ENCODE measurements at places on chromosomes 16 and 17. TPM values are rescaled to one million over a fixed set of nuclear protein-coding genes. Genes with fewer than 3 reads are reported as not detected.
A peak's percentile ranks its signal among the peaks of the same experiment; 100 is the strongest.

- no peaks in the 10 kb centered on the region for H3K36me3 ChIP-seq
- DNase-seq, result no peak
- H3K27ac ChIP-seq, result peak overlapping the region; percentile 86
- no peak overlapping the region for H3K4me3 ChIP-seq
- no peaks in the 10 kb centered on the region for H3K27me3 ChIP-seq
Observed at GRCh38 chr16:19130385-19130784, 16.6 kb downstream of the ITPRIPL2 start.

DNA sequence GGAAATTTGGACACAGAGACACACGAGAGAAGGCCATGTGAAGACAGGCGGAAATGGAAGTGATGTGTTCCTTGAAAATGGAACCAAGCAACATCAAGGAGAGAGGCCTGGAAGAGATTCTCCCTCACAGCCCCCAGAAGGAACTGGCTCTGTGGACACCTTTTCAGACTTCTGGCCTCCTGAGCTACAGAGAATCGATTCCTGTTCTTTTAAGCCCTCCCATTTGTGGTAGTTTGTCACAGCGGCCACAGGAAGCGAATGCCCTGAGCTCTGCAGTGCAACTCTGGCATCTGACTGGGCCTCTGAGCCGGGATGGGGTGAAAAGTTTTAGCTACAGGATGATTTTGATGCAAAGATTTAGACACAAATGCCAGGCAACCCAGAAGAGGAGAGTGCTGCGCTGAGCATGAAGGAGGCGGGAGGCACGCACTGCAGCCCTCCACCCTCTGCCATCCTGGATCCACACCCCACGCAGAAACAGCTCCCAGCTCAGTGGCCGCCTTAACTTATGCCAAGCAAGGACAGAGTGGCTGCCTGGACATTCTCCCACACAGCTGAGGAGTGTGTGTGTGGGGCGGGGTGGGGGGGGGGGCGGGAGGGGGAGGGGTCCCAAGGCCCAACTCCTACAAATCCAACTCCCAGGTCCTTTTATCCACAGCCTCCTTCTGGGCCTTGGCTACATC lies 2.2 kb downstream of the TIMP2 start:
- peak overlapping the region; percentile 89 for H3K27ac ChIP-seq
- DNase-seq, result no peak
- no peaks in the 10 kb centered on the region for H3K27me3 ChIP-seq

DNA sequence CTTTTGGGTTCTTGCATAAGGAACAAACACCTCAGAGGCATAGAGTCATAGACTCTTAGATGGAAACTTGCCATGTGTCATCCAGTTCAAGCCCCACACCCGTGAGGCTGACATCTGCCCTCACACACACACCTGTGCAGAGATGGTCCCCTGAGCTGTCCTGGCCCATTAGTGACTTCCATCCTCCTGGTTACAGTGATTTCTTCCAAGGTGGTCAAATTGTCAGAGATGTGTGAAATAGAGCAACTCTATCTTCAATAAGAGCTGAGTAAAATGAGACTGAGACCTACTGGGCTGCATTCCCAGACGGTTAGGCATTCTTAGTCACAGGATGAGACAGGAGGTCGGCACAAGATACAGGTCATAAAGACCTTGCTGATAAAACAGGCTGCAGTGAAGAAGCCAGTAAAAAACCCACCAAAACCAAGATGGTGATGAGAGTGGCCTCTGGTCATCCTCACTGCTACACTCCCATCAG lies 342.2 kb upstream of the TNRC6C start:
- no peak for DNase-seq
- H3K4me1 ChIP-seq, result no peaks in the 10 kb centered on the region
- no peaks in the 10 kb centered on the region for H3K27me3 ChIP-seq

DNA sequence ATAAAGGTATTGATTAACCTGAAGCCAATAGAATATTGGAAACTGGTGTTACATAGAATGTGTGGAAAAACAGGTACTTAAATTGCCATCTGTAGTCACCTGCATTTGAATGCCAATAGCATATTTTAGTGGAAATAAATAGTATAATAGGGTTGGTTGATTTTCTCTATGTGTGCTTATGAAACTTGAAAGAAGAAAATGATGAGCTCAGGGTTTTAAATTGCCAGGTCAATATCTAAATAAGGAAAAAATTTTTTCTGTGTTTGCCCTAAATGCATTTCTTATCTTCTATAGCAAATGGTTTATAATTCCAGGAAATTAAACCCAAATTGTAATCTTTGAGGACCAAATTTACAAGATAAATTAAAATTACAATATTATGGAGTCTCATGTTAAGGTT lies 626.6 kb downstream of the CDH8 start:
- DNase-seq, result no peak
- no peaks in the 10 kb centered on the region for H3K4me1 ChIP-seq
- H3K4me3 ChIP-seq, result no peak overlapping the region
- no peaks in the 10 kb centered on the region for H3K36me3 ChIP-seq
- no peak overlapping the region for H3K27ac ChIP-seq
- H3K27me3 ChIP-seq, result no peaks in the 10 kb centered on the region

DNA sequence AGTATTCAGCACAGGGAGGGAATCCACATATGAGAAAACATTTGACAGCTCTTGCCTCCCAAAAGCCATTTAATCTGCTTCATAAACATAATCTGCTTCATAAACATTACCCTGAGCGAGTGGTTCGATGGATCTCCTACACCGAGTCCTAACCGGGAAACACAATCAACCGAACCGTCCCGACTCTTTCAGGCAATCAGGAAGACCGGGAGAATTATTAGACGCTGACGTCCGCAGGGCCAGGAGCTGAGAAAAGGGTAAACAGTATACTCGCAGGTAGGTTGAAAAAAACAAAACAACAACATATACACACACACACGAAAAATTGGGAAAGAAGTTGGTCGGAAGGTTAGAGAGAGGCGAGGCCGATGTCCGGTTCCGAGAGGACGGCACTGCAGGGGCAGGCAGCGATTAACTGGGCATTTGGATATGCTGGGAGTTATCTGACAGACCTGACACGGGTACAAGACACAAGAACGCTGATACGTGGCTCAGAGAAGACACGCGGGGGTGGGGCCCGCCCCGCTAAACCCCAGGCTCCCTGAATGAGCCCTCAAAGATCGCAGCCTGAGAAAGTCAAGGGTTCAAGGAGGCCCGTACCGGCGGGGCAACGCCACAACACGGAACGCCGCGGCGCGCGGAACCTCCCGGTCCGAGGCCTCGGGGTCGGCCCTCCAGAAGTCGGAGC lies 585 bp downstream of the AP1G1 start:
- H3K4me1 ChIP-seq, result peaks cover 31% of the 10 kb centered on the region
- DNase-seq, result no peak
- H3K4me3 ChIP-seq, result peak overlapping the region; percentile 100
- H3K27me3 ChIP-seq, result no peaks in the 10 kb centered on the region
- H3K36me3 ChIP-seq, result peaks cover 14% of the 10 kb centered on the region

DNA sequence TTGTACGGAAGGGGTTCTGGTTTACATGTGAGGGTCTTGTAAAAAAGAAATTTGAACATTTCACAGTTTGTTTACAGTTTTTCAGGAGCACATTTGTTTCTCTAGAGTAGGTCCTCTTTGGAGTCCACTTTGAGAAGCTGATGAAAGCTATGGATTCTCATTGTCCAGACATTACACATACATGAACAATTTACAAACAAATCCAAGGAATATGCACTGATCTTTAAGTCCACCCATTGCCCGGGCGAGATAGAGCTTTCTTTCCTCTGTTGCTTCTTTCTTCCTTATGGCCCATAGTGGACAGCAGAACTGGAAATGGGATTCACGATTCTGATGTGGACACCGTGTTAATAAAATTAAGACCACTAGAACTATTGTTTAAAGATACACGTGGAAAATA lies 1.9 kb downstream of the DCAF7 start:
- no peaks in the 10 kb centered on the region for H3K36me3 ChIP-seq
- DNase-seq, result no peak
- H3K27ac ChIP-seq, result peak overlapping the region; percentile 45
- H3K4me1 ChIP-seq, result peaks cover 48% of the 10 kb centered on the region

GRCh38 chr16:2233872-2234812 lies 2.1 kb upstream of the DNASE1L2 start:
- H3K27me3 ChIP-seq, result no peaks in the 10 kb centered on the region
- H3K4me3 ChIP-seq, result no peak overlapping the region
- peaks cover 36% of the 10 kb centered on the region for H3K36me3 ChIP-seq
- no peak overlapping the region for H3K27ac ChIP-seq
- DNase-seq, result no peak

DNA sequence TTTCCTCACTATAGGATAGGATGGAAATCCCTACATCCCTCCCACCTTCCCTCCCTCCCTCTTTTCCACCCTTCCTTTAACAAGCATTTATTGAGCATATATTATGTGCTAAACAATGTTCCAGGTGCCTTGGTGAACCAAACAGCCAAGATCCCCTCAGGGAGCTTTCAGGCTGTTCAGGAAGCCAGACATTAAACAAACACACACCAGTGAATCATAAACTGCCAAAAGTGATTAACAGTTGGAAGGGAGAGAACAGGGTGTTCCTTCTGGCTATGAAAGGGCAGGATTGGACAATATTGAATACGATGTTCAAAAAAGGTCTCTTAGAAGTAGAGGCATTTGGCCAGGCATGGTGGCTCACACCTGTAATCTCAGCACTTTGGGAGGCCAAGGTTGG lies 22.8 kb upstream of the CNEP1R1 start:
- H3K27me3 ChIP-seq, result no peaks in the 10 kb centered on the region
- H3K4me1 ChIP-seq, result no peaks in the 10 kb centered on the region
- no peak overlapping the region for H3K4me3 ChIP-seq
- no peak overlapping the region for H3K27ac ChIP-seq
- DNase-seq, result no peak

GRCh38 chr16:71426069-71426879 lies 15.6 kb downstream of the TLE7 start:
- H3K36me3 ChIP-seq, result no peaks in the 10 kb centered on the region
- DNase-seq, result no peak
- H3K4me3 ChIP-seq, result peak overlapping the region; percentile 36
- H3K27me3 ChIP-seq, result peaks cover 7% of the 10 kb centered on the region

CDH8 gene
- 0.10 TPM for total RNA-seq

PRKCB gene
- total RNA-seq, result 28.0 TPM

APPBP2 gene
- total RNA-seq, result 19.5 TPM

CEMP1 gene
- total RNA-seq, result 2.5 TPM

All from upper lobe of left lung (tissue), 6 donors.